ENCODE measurements at places on chromosomes 6 and 20.

- no peak for DNase-seq
Measured at GRCh38 chr6:16733085-16733484, 28.2 kb downstream of the ATXN1 start.

DNA sequence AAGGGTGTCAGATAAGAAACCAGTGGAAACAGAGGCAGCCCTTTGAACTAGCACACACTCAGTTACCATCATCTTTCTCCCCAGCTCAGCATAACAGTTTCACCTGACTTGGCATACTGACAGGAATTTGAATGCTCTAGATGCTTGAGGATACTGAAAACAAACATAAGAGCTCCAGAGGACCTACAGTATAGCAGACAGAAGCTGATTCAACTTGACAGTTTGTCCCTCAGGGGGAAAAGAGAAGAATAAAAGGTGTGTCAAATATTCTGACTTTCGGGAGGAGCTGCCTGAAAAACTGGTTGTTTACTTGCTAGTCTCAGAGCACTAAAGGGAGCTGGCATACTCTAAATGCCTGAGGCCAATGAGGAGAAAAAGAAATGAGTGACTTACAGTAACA is 35.1 kb downstream of the EYS start:
- DNase-seq, result no peak

- DNase-seq, result no peak
Measured at GRCh38 chr6:938271-938905, 245.4 kb upstream of the EXOC2 start.

DNA sequence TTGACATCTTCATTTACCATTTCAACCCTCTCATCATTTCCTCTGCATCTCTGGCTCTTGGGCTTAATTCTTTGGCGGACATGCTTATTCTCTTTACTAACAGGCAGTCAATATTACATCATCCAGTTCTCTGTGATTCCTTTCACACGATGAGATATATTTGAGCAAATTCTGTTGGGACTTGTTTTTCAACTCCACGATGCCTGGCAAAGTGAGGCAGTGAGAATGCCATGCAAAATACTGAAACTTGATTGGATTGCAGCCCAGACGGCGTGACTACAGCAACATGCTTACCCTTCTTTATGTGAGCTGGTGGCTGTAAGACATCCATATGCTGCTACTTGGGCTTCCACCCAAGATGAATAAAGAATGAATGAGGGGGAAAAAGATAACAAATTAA is 101.7 kb upstream of the SPACA1 start:
- no peak for DNase-seq

GRCh38 chr6:14804785-14805210 is 441.1 kb upstream of the JARID2 start:
- DNase-seq, result no peak

- no peak for DNase-seq
Measured at GRCh38 chr6:56677559-56677958, 34.9 kb upstream of the DST start.

Data from D721Med (cell line).